ENCODE measurements at places on chromosomes 3 and 15.
A peak's percentile ranks its signal among the peaks of the same experiment; 100 is the strongest.

GRCh38 chr3:189849262-189849661, 218.1 kb downstream of the TP63 start:
- no peak for DNase-seq

- DNase-seq: no peak
Measured at GRCh38 chr3:184058029-184058428, 5.2 kb downstream of the HTR3C start.

- no peak for DNase-seq
Measured at GRCh38 chr3:143658861-143659260, 189.4 kb downstream of the SLC9A9 start.

- peak; percentile 69 for DNase-seq
Measured at GRCh38 chr3:115092220-115092791, 54.8 kb downstream of the ZBTB20 start.

- DNase-seq: peak; percentile 6
Measured at GRCh38 chr3:98259707-98260106, 4.3 kb upstream of the OR5H6 start.

- no peak for DNase-seq
Measured at GRCh38 chr3:63909431-63909830, 2.8 kb downstream of the SCAANT1 start.

DNA sequence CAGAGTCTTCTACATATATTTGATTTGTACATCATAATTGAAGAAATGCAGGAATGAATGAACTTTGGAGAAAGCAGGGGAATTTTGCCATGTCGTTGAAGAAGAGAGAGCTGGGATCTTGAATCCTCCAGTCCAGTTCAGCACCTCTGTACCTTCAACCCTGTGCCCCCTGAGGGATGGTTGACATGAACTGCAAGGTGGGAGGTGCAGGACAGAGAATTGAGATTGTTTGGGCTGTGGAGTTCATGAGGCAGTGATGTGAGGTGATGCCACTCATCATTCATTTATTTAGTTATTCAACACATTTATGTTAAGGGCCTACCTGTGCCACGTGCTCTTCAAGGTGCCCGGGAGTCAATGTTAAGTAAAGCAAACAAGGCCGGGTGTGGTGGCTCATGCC, 104.6 kb downstream of the ARNT2 start:
- no peak for DNase-seq

GRCh38 chr3:188299068-188299467, 145.1 kb downstream of the LPP start:
- DNase-seq: no peak

DNA sequence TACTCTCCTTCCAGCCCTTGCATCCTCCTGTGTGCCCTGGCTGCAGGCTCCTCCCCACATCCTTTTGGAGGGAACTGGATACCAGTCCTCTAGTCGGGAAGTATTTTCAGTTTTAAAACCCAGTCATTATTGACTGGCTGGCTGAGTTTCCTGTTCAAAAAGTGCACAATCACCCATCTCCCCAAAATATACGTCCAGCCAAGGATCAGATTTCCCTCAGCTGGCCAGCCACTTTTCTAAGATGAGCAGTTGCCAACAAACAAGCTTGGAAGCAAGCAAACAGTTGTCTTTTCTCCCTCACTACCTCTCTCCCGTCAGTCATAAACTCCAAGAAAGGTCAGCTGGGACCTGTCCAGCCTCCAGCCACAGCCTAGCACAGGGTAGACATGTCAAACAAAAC, 147.7 kb upstream of the GALNT15 start:
- DNase-seq: no peak

- DNase-seq: no peak
Measured at GRCh38 chr3:111269777-111270176, 198.2 kb downstream of the NECTIN3 start.

GRCh38 chr3:41898631-41899030, 63.3 kb downstream of the ULK4 start:
- DNase-seq: no peak

DNA sequence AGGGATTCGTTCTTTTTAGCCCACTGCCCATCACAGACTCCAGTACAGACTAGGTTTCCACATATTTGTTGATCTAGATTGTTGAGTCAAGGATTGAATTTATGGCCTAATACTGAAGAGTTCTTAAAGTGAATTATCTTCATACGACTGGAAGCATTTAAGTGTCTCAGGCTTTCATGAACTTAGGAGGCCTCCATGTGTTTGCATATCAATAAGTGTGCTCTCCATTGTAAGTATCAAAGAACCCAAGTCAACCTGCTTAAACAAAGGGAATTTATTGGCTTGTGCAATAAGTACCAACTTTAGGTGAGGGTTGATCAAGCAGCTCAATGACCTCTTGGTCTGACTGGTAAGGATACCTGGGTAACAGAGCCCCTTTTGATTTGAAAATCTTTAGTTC, 382.1 kb downstream of the PDCD6IP start:
- DNase-seq: no peak

GRCh38 chr3:76679541-76679940, 360.4 kb upstream of the ROBO2 start:
- no peak for DNase-seq

GRCh38 chr3:11037241-11037873, 44.8 kb downstream of the SLC6A1 start:
- no peak for DNase-seq

GRCh38 chr3:108590460-108590859, 938 bp downstream of the DZIP3 start:
- no peak for DNase-seq

DNA sequence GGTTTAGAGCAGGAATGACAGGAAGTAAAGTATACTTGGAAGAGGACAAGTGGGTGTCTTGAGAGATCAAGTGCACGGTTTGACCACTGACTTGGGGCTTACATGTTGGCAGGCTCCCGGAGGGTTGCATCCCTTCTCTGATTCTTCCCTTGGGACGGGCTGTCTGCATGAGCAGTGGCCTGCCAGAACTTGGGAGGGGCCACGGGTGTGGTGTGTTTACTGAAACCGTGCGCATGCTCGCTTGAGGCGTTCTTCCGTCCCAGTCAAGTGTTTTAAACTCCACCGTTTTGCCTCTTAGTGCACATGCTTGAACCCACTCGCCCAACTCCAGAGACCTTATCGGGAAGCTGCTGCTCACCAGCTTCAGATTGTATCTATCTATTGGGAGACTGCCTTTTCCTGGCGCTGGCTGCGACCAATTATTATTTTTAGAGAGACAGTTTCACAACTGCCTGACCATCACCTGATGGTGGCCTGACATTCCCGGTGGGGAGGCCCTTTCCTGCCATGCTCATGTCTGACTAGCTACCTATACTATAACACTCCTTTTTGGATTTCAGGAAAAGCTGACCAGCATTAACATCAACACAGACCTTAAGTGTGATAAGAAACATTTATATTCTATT, 14.9 kb upstream of the C3orf22 start:
- no peak for DNase-seq

DNA sequence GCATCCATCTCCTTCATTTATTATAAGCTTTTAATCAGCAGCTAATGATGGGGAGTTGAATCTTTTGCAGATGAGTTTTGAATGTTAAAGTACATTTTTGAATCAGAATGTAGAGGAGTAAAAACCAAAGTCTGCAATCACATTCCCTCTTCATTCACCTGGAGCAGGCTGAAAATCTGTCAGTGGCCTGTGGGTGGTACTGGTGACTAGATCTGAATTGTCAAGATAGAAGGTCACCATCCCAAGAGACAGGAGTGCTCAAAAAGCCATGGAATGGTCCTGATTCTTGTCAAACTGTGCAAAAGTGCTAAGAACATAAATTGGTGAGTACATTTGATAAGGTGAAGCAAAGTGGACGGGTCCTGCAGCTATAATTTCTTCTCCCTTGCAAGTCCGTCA, 881.3 kb upstream of the NR2F2 start:
- DNase-seq: no peak

- DNase-seq: no peak
Measured at GRCh38 chr3:157067114-157067513, 92.8 kb downstream of the CCNL1 start.

DNA sequence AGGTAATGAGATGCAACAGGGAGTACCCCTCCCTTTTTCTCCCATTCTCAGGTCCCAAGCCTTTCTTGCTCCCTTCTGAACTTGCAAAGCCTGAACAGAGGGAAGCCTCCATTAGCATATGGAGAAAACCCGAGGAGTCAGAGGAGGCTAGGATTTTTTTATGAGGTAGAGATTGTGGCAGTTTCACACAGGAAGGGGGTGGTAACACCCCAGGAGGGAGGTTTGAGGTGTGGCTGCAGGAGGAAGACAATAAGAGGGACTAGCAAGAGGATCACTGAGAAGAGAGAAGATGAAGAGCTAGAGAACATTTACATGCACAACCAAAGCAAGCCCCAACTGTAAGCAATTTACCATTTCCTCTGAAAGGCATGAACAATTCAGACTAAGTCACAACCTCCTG, 322.7 kb downstream of the SV2B start:
- no peak for DNase-seq

DNA sequence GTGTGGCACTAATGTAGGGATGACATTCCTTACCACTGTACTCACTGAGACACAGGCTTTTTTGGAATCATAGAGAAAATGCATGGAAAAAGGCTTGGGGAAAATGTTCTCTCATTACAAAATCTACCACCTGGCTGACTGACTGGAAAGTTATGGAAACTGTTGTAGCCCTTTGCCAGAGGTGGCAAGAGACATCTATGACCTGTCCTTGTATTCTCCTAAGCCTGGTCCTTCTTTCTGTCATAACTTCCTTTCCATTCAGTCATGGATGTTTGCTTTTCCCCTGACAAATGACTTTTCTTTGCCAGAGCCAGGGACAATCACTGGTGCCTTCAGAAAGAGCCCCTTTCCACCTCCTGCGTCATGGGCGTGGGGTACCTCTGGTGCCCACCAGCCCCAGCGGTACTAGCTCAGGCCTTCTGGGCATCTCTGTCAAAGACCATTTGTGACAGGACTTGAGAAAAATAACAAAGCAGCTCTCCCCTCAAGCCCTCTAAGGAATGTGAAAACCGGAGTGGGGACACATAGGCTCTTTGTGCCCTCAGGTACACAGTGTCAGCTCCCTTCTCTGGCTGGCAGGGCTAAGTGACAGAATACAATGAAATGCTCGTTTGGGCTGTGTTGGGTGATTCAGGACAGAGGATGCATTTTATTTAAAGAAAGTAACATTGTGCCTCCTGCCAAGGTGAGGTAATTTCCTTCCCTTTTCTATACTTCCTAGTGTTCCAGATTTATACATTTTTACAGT, 381.1 kb upstream of the RASGRP1 start:
- no peak for DNase-seq

DNA sequence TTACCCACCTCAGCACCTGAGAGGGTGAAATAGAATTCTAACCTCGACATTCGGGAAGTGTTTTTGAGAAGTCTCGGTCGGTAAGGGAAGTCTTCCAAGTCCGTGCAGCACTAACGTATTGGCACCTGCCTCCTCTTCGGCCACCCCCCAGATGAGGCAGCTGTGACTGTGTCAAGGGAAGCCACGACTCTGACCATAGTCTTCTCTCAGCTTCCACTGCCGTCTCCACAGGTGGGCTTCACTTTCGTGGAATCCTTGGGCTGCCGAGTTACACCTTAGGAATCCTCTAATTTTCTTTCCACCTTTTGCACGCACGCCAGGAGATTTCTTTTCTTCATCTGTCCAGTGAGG, 775 bp downstream of the CCNDBP1 start:
- peak; percentile 41 for DNase-seq

GRCh38 chr15:75067123-75067830, 43.9 kb downstream of the PPCDC start:
- peak; percentile 80 for DNase-seq

DNA sequence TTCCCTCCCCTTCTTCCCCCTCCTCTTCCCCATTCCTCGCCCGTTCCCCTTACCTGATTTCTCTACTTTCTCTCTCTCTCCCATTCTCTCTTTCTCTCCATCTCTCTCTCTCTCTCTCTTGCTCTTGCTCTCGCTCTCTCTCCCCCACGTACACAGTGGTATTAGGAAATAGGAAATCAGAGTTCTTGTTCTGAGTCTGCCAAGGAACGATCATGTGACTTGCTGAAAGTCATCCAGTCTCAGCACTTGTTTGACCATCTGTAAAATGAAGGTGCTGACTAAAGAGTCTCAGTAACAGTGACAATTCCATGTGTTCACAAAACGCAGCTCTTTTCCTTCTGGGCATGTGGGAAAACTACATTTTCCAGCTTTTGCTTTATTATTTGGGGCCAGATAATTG, 445.0 kb upstream of the TGFBR2 start:
- DNase-seq: peak; percentile 47

DNA sequence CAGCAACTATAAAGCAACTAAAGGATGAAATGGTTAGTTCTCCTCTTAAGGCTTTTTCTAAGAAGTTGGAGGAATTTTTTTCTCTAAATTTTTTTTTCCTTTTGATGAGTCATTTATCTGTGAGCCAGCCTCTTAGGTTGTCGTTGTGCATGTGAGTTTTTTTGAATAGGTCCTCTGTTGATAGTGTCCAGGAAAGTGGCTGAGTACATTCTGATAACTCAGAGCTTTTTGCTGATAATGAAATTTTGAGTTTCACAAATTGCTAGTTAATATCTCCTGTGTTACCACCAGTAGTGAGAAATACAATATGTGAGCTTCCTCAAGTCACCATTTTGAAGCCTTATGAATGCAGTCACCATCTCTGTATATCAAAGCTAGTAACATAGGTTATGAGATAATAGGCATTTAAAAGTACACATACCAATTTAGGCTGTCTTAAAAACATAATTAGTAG, 7.1 kb upstream of the LXN start:
- no peak for DNase-seq

DNA sequence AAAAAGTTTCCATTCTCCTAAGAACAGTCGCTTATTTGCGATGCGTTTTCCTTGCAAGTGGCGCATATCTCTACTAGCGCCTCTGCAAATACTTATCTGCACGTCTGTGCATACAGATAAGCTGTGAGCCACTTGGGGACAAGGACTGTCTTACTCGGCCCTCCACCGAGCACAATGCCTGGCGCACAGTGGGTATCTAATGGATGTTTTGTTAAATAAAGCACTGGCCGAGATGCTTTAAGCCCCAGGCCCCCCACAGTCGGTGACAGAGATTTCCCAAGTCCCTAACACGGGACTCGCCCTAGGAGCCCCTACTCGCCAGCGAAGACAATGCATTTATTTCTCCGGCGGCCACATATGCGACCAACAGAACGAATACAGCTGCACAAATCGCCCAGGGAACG, 503 bp downstream of the HLTF start:
- peak; percentile 41 for DNase-seq

GRCh38 chr3:132382267-132382666, 35.0 kb upstream of the DNAJC13 start:
- DNase-seq: no peak

GRCh38 chr3:58573640-58574039, 3.6 kb downstream of the FAM107A start:
- DNase-seq: no peak

GRCh38 chr15:80921736-80922410, 67.7 kb downstream of the MESD start:
- DNase-seq: no peak

GRCh38 chr15:70164910-70165715, 67.4 kb upstream of the TLE3 start:
- peak; percentile 34 for DNase-seq

DNA sequence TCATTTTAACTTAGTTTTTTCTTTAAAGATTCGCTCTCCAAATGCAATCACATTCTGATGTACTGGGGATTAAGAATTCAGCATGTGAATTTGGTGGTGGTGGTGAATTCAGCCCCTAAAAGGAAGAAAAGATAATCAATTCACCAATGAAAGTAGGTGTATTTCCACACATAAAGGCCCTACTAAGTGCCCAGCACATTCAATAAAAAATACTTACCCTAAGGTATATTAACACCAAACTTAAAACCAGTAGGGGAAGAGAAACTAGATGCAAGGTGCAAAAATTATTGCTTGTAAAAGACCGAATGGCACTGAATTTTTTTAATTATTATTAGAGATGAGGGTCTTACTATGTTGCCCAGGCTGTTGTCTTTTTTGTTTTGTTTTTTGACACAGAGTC, 16.8 kb upstream of the SUCNR1 start:
- no peak for DNase-seq

- no peak for DNase-seq
Measured at GRCh38 chr3:111517801-111518200, 24.2 kb upstream of the CD96 start.

Measured in suppressor macrophage (primary cell).